ENCODE measurements at places on chromosomes 3 and 15. TPM values are rescaled to one million over a fixed set of nuclear protein-coding genes. Genes with fewer than 3 reads are reported as not detected.

The RPP25 gene
- 15.0 TPM for total RNA-seq

The MASP1 gene
- 214 TPM for total RNA-seq

The WNT5A gene
- total RNA-seq: 128 TPM

The PLA2G4B gene
- 0.66 TPM for total RNA-seq

The RBMS3 gene
- total RNA-seq: 63.9 TPM

The GATA2 gene
- 2.0 TPM for total RNA-seq

The ARNT2 gene
- total RNA-seq: 8.6 TPM

The MUC20 gene
- not detected for total RNA-seq

The VPS18 gene
- total RNA-seq: 78.3 TPM

The C2CD4B gene
- not detected for total RNA-seq

The LRTM1 gene
- total RNA-seq: not detected

The ADGRG7 gene
- not detected for total RNA-seq

The SPESP1 gene
- total RNA-seq: 2.4 TPM

The TRAIP gene
- total RNA-seq: 8.2 TPM

The RLBP1 gene
- not detected for total RNA-seq

The ALDH1A3 gene
- total RNA-seq: 164 TPM

The AZI2 gene
- 53.5 TPM for total RNA-seq

The CPLX3 gene
- total RNA-seq: not detected

The IL16 gene
- total RNA-seq: not detected

The ST6GAL1 gene
- 2.8 TPM for total RNA-seq

The AP3B2 gene
- 1.8 TPM for total RNA-seq

The LTF gene
- total RNA-seq: 0.14 TPM

The PAK6 gene
- under 0.01 TPM for total RNA-seq

The UBA7 gene
- 27.9 TPM for total RNA-seq

The EPB42 gene
- total RNA-seq: not detected

The SHF gene
- 0.43 TPM for total RNA-seq

The GOLGA8S gene
- total RNA-seq: not detected

The KCTD6 gene
- 8.5 TPM for total RNA-seq

The STRA6 gene
- 33.3 TPM for total RNA-seq

The PRICKLE2 gene
- 65.0 TPM for total RNA-seq

The SERINC4 gene
- total RNA-seq: not detected

The PARP9 gene
- total RNA-seq: 20.5 TPM

The SH3BP5 gene
- total RNA-seq: 14.2 TPM

The ITIH3 gene
- 0.14 TPM for total RNA-seq

The SLC7A14 gene
- 3.9 TPM for total RNA-seq

The PARL gene
- total RNA-seq: 28.5 TPM

The ZKSCAN7 gene
- total RNA-seq: 5.0 TPM

The CAPN7 gene
- 45.4 TPM for total RNA-seq

The ZNF501 gene
- 4.6 TPM for total RNA-seq

The TIGIT gene
- not detected for total RNA-seq

The PP2D1 gene
- not detected for total RNA-seq

The EFCAB12 gene
- total RNA-seq: under 0.01 TPM

The CCR2 gene
- total RNA-seq: not detected

The TGM4 gene
- not detected for total RNA-seq

The CCDC13 gene
- 0.57 TPM for total RNA-seq

The ATP1B3 gene
- total RNA-seq: 82.3 TPM

The GOLGA6L7 gene
- total RNA-seq: not detected

The TLR9 gene
- total RNA-seq: not detected

The C3orf18 gene
- 4.2 TPM for total RNA-seq

The GUCA1C gene
- not detected for total RNA-seq
